GM13977 (cell line): ENCODE measurements at places on chromosomes 6 and 20.

- DNase-seq: no peak
These were observed 10.9 kb downstream of the DUSP15 start for GRCh38 chr20:31859266-31859997.

DNA sequence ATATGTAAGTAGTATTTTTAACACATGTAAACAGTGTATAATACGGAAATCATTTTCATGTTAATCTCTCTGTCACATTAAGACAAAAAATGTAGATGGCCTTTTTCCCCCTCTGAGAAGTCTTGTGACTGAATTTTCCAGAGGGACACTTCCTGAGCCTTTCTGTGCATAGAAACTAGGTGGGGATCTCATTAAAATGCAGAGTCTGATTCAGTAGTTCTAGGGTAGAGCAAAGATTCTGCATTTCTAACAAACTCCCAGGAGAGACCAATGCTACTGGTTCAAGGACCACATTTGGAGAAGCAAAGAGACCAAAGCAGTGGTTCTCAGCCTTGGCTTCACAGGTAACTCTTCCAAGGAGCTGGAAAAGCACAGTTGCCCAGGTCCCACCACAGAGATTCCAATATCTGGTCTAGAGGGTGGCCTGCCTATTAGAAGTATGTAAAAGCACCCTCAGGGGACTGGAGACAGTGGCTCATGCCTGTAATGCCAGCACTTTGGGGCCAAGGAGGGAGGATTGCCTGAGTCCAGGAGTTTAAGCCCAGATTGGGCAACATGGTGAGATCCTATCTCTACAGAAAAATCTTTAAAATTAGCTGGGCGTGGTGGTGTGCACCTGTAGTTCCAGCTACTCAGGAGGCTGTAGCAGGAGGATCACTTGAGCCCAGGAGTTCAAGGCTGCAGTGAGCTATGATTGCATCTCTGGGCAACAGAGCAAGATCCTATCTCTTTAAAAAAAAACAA lies 378.5 kb downstream of the KIF16B start:
- DNase-seq: no peak

DNA sequence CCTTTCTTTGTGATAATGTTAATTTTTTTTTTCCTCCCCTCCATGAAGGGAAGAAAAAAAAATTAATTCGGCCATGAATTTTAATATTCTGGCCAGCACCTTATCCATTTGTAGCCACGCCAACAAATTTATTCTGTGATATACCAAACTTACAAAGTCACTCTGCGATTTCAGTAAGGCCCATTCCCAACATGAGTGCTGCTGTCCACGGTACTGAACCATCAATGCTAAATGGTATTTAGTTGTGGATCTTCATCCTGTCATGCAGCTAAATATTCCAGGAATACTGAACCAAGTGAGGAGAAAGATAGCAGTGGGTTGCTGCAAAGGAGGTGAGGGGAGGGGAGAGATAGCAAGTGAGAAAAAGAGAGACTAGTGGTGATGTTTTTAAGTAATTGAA lies 19.5 kb upstream of the RSPH4A start:
- no peak for DNase-seq

DNA sequence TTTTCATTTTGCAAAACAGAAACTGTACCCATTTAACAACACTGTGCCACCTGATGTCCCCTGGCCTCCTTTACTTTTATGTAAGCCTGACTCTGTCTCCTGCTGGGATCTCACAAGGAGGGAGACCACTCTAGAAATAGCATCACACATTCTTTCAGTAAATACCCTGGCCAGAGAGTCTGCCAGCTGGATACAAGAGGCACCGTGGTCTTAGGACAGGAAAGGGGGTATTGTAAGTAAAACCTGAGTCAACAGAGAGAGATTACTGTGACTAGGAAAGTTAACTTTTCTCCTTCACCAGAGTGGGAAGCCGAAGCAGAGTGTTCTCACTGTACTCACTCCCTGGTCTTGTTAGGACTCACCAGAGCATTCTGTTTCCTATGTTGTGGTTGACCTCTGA lies 27.8 kb downstream of the CMTR1 start:
- no peak for DNase-seq
